ENCODE measurements at places on chromosomes 3 and 15.

GRCh38 chr3:110393941-110394340, 677.7 kb upstream of the NECTIN3 start:
- no peak for DNase-seq

DNA sequence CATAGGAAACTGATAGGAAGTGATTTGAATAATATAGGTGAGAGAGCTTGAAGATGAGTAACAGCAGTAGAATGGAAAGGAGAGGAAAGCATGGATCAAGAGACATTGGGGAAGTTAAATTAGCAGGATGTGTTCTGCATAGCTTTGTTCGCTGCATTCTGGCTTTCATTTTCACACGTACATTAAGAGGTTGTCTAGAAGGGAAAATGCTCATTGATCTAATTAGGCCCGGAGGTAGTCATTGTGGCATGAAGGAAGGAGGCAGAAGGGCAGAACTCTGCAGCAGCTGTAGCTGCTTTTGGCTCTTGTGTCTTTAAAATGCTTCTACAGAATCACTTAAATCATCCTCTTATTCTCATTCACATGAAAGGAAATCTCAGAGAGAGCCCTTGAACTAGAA, 40.3 kb downstream of the KCNAB1 start:
- no peak for DNase-seq

GRCh38 chr3:29628795-29629194, 347.9 kb downstream of the RBMS3 start:
- DNase-seq: no peak

DNA sequence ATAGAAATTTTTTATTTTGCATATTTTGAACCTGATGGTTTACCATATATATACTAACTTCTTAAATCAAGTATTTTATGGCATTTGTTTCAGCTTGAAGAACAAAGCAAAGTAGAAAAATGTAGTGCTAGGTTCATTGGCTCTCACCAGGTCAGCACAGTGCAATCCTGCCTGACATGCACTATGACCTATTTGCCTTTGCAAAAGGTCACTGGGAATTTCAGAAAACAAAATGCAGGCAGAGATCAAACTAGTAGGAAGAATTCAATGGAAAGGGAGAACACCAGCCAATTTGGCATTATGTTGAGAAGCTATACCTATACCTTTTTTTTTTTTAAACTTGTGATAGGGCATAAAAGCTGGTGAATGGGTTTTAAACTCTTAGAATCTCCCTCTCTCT, 329.8 kb upstream of the SGO1 start:
- DNase-seq: no peak

- no peak for DNase-seq
Measured at GRCh38 chr3:10463533-10464434, 41.6 kb downstream of the ATP2B2 start.

DNA sequence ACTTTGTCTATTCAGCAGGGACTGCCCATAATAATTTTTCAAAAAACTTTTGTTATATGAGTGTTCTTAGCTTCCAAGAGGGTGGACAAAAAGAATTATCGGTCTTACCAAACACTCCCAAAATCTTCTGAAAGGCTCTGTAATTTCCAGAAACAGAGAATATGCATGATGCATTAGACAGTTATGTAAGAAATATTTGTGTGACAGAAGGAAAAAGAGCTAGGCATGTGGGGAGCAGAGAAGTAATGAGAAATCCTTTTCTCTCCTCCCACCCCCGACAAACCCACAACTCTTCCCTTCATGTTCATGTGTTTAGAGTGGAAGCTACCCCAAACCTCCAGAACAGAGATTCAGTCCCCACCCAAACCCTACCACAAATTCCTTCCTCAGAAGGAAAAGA, 86.8 kb downstream of the MYO5A start:
- no peak for DNase-seq

GRCh38 chr3:178324356-178324755, 211.9 kb upstream of the KCNMB2 start:
- DNase-seq: no peak

DNA sequence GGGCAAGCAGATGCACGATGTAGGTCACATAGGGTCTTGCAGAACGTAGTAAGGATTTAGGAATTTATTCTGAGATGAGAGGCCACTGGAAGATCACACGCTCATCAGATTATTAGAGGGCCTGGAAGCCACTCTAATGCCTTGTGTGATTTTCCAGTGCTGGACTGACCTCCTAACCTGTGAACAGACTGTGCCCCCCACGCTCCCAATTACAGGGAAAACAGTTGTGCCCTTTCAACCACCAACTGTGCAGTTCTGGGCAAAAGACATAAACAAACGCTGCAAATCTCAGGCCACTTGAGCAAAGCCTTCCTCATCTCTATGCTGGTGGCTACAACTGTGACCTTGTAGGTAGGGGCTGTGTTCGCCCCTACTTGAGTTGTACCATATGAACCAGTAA, 48.2 kb upstream of the BOC start:
- DNase-seq: no peak

DNA sequence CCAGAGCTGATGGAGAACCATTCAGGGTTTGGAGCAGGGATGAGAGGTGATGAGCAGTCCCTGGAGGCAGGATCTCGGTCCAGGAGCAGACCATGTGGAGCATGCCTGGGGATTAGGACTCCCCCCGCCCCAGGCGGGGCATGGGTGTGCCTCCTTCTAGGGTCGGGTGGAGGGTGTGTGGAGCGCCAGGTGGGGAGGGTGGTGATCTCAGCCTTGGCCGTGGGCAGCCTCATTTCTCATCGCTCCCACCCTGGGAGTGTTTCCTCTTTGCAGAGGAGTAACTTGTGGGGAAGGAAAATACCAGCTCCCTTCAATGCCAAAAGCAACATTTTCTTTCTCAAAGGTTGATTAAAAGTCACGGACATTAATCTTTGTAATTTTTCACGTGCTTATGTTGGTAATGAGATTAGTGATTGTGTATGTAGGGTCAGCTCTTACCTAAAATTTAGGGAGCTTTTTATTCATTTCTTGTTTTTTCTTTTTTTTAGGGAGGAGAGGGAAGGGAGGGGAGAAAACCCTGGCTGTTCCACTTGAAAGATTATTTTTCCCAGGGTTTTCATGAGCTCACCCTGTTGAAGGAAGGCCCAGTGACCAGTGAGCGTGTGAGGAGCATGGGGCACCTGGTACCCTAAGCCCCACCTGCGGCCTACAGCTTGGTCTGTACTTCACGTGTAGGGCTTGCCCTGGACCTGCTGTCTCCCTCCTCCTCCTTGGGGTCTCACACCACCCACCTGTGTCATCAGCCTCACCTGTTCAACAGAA, 11.0 kb downstream of the FBLN2 start:
- no peak for DNase-seq

DNA sequence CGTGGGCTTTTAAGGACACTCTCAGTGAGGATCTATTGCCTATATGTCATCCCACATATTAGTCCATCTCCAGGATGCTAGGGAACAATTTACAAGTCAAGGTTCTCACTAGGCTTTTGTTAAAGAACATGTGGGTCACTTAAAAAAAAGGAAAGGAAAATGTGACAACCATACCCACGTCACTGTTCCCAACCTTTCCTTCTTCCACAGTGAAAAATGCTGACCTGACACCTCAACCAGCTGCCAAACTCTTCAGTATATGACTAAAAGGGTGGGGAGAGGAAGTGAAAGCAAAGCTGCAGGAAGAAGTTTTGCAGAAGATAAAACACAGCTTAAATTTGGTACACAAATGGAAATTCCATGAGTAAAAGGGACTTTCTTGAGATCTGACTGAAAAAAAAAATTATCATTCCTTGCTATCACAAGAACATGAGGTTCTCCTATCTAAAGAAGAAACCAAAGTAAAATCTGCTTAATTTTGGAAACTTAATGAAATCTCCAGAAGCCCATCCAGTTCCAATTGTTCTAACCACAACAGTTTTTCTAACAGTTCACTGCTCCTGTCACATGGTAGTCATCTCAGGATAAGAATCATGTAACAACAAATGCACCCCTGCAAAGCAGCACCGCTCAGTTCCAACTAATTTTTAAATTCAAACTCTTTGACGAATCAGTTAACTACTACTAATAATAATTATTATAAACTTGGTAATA, 117.0 kb upstream of the TSPAN3 start:
- DNase-seq: no peak

GRCh38 chr15:39888243-39888642, 31.8 kb downstream of the GPR176 start:
- no peak for DNase-seq

GRCh38 chr3:119517112-119517511, 18.8 kb downstream of the TIMMDC1 start:
- no peak for DNase-seq

DNA sequence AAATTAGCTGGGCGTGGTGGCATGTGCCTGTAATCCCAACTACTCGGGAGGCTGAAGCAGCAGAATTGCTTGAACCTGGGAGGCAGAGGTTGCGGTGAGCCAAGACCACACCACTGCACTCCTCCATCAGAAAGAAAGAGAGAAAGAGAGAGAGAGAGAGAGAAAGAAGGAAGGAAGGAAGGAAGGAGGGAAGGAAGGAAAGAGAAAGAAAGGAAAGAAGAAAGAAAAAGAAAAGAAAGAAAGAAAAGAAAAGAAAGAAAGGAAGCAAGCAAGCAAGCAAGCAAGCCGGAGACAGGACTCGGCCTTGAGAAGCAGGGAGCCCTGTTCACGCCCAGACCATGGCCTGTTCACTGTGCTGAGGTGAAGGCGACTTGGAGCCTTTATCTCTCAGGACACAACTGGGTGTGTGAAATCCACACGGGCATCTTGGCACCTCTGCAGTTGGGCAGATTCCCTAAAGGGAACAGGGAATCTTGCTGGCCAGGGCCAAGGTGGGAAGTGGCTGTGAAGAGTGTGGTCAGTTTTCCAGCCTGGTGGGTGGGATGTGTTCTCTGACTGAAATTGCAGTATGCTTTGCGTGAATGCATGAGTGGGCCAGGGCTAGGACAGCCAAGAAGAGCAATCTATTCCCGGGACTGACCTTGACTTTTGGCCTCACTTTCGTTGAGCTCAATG, 90.3 kb downstream of the CORO2B start:
- no peak for DNase-seq

DNA sequence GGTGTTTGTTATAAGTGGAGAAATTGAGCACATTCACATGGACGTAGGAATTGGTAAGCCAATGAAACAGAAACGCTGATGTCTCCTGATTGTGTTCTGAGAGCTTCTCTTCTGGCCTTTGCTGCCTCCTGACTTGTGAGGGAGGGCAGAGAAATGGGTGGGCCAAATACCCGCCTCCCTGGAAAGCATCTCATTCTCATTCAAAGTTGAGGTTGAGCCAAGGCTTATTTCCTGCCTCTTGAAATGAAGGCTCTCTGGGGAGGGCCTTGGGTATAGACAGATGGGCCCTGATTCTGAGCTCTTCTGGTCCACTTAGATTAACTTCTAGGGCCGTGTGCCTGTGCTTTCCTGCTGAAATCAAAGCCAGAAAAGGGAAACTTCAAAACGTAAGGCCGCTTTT, 57.4 kb upstream of the MYZAP start:
- DNase-seq: no peak

- no peak for DNase-seq
Measured at GRCh38 chr15:68027388-68027787, 26.7 kb upstream of the PIAS1 start.

- DNase-seq: no peak
Measured at GRCh38 chr15:62059108-62059815, 985 bp downstream of the VPS13C start.

- DNase-seq: no peak
Measured at GRCh38 chr3:170267793-170268192, 45.6 kb downstream of the PRKCI start.

- DNase-seq: no peak
Measured at GRCh38 chr3:64056606-64057180, 33.4 kb upstream of the PSMD6 start.

GRCh38 chr15:63490345-63491034, 13.9 kb upstream of the USP3 start:
- DNase-seq: no peak

- no peak for DNase-seq
Measured at GRCh38 chr3:160286231-160286630, 61.0 kb downstream of the C3orf80 start.

- DNase-seq: no peak
Measured at GRCh38 chr15:70812827-70813364, 41.1 kb downstream of the LARP6 start.

DNA sequence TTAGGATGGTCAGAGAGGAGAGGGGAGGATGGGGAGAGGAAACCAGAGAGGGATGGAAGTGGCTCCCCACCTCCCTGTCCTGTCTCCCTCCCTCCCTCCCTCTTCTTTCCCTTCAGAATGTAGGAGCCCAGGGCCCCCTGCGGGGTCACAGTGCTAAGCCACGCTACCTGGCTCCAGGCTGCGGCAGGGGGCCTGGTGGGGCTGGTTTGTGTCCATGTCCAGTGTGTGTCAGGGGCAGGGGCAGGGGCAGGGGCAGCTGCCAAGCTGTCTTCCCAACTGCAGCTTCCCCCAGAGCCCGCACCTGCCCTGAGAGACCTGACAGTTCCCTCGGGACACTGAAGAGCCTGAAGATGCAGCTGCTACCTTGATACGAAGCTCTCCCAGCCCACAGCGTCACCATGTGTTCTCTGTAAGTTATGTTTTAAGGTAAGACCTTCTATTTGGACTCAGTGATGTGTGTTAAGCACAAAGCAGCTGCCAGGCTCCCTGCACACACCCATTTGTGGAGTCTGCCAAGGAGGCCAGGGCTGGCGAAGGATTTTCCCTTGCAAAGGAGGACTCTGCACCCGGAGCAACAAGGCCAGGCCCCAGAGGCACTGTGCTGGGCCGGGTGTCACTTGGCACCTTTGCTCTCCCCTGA, 121.8 kb upstream of the SMAD3 start:
- peak; percentile 68 for DNase-seq

GRCh38 chr3:36393563-36393962, 13.3 kb downstream of the STAC start:
- no peak for DNase-seq

- DNase-seq: no peak
Measured at GRCh38 chr3:43774799-43775198, 84.1 kb downstream of the ABHD5 start.

Data from NCI-H1105 (cell line).